ENCODE measurements at places on chromosomes 6 and 20.

DNA sequence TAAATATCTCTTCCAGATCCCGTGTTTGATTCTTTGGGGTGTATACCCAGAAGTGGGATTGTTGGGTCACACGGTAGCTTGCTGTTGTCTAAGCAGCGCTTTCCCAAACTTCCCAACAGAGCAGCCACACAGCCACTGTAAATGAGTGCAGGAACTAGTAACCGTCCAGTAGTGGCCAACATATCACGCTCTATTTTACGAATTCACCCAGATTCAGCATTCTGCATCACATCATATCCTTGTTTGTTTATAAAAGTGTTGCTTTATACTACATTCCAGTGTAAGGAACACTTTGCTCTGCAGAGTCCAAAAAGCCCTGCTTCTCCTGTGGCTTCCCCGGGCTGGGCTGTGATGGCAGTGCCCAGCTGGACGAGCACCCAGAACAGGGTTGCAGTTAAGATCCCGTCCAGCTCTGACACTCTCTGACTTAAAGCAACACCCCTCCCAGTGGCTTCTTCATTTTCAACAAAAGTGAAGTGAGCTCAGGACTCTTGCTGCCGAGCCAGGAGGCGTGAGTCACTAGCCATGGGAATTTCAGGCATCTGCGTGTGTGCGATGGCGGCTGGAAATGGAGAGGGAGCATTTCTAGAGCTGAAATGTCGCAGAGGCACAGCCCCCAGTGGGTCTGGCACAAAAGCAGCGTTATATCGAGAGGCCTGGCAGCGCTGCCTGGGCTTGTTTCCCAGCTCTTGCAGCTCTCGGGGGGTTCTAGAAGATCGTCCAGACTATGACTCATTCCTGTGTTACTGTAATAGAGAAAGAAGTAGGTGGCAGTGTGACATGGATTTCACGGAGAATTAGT lies 216.3 kb upstream of the ECI2 start:
- DNase-seq, result no peak

DNA sequence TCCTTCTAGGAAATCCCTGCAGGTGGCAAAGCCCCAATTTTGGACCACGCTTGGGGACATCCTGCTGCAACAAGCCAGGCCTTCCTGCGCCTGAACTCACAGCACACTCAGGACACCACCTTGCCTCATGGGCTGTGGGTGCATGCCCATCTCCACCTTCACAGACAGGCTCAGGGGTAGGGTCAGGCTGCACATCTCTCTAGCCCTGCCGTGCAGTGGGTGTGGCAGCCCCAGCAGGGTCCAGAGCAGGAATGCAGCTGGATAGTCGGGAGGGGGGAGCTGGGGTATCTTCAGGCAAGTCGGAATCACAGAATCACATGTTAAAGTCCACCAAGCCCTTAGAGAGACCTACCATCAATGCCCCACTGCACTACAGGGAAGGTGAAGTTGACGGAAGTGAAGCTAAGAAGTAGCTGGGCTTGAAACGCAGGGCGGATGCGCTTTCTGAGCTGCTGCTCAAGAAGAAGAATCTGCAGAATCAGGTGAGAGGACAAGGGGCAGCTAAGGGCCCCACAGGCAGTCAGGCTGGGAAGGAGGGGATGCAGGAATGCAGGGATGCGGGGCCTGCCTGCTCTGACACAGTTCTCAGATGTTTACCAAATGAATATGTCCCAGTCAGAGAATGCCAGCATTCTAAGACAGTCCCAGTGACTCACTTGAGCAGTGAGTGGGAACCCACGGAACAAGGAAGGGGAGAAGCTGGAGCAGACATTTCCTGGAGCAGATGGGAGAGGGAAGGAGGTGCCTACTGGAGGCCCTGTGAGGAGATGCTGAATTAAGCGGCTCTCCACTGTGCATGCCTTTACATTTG lies 11.3 kb downstream of the SERPINB6 start:
- no peak for DNase-seq

GRCh38 chr20:14512839-14513238 lies 175.4 kb upstream of the FLRT3 start:
- no peak for DNase-seq

DNA sequence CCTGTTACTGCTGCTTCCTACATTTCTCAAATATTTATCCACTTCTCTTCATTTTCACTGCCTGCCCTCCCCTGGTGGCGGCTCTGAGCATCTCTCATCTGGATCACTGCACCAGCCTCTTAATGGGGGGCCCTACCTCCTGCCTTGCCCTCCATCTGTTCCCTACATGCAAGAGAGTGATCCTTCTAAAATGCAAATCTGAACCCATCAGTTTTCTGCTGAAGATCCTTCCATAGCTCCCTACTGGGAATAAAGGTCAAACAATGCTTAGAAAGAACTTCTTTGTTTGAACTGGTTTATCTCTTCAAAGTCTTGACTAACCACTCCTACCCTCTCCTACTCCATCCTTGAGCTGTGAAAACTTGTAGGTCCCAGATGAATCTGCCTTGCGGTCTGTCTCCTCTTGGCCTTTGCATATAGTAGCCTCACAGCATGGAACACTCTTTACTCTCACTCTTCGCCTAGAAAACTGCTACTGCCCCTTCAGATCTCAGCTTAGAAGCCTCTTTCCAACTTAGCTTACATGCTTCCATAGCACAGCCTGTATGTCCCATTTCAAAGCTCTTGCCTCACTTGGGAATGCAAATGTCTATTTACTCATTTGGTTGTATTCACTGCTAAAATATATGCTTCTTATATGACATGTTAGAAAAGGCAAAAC lies 119.3 kb downstream of the QRSL1 start:
- no peak for DNase-seq

DNA sequence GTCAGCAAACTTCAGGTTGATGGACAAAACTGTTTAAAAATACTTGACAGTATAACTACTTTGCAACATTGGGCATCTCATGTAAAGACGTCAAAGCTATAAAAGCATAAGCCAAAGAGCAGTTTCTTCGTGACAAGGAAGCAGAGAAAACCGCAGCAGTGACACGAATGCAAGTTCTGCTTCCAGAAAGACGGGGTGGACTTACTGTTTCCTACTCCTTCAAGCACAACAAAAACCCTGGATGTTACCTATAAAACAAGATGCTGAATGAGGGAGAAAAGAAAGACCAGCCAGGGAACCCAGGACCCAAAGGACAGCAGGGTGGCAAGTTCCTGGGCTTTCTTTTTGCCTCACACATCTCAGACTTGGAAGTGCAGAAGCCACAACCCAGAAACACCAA lies 98.0 kb downstream of the DLL1 start:
- no peak for DNase-seq

- no peak for DNase-seq
Observed at GRCh38 chr20:38186788-38187221, 21.7 kb upstream of the TGM2 start.

DNA sequence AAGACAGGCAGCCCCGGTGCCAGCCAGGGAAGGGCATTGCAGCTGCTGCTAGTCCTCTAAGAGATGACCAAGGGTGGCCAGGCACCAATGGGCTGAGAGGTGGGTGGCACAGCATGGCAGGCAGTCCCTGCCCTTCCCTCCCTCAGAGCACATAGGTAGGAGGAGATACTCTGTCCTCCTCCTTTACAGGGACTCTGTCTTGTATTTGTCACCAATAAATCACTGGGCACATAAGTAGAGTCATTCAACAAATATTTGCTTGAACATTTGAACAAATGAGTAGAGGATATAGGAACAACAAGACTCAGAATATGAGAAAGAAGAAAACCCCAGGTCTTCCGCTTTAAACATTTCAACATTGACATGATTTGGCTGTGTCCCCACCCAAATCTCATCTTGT lies 69.4 kb upstream of the CLDN20 start:
- DNase-seq, result no peak

GRCh38 chr6:72890233-72890632 lies 268.4 kb downstream of the KCNQ5 start:
- DNase-seq, result no peak

DNA sequence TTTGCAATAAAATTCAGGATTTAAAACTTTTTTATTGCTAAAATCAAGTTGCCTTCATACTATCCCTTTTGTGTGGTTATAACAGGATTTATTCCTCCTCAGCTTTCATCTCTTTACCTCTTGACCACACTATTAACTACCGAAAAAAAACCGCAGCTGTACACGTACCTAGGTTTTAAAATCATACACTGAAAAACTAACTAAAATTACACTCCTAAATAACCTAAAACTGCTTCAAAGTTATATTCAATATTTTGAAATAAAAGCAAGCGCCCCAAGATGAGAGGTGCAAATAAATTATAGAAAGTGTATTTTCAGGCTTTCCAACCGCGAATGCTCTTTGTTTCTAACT lies 1.4 kb downstream of the MPC1 start:
- DNase-seq, result no peak

DNA sequence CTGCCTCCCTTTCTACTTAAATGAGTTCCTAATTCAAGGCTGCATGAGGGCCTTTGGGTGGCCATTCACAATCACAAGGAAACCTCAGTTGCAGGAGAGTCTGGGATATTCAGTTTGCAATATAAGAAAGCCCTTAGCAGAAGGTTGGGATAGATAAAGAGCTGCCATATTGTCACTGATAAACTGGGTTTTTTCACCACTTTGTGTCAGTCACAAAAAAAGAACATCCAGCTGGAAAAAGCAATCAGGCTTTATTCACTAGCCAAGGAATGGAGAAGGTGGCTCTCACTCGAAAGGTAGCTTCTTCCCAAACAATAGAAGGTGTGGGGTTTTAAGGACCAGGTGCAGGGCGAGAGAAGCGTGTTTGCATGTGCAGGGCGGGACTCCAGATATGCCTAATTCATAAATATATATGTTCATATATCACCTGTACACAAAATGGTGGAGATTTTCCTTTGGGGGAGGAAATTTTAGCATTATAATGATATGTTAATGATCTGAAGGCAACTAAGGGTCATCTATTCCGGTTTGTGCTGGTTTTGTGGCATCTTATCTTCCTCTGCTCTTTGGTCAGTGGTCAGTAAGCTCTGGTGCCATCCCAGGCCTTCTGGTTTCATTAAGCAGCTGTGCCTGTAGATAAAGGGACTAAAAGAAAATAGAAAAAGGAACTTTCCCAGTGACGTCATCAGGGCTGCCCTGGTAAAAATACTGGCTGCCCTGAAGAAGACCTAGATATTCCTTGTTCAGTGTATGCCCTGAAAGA lies 97.1 kb upstream of the IYD start:
- DNase-seq, result no peak

DNA sequence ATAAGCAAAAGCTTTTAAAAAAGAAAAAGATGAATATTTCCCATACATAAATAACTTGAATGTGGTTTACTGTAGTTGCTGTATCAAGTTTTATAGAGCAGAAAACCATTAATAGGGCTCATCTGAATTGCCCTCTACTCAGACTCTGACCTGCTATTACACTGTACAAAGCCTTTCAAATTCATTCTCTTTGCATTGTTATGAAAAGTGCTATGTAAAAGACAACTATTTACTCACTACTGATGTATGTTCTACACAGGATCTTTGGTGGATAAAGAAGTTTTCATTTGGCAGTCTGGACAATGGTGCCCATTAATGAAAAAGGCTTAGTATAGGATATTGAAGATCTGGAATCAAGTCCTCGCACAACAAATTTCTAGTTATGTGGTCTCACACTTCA lies 199.1 kb upstream of the RUNX2 start:
- DNase-seq, result no peak

DNA sequence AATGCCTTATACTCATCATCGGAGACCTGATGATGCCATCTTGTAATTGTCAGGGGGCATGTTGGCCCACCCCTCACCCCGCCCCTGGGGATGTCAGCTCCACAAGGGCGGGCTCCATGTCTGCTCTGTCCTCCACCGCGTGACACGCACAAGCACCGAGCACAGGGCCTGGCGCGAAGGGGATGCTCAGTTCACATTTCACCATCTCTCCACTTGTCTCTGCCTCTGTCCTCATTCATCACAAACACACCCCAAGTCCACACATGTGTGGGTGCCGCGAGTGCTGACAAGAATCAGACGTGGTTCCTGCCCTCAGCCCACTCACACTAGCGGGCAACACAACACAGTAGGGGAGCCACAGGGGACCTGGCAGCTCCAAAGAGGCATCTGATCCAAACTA lies 151.2 kb upstream of the PTPN1 start:
- no peak for DNase-seq

DNA sequence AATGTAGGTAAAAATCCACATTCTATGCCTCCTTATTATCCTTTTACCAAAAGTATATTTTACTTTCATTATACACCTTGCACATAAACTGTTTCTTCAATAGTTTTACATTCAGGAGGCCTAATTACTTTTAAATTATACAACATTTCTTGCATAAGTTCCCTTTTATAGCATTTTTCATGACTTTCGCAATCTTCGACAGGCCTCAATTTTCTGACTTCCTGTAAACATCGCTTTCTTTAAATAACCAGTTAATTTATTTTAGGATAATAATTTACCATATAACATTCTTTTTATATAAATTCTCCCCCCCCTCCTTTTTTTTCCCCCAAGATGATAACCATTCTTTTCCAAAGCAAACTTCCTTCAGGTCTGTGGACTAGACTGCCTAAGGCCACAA lies 9.2 kb downstream of the SLC35A1 start:
- DNase-seq, result no peak

DNA sequence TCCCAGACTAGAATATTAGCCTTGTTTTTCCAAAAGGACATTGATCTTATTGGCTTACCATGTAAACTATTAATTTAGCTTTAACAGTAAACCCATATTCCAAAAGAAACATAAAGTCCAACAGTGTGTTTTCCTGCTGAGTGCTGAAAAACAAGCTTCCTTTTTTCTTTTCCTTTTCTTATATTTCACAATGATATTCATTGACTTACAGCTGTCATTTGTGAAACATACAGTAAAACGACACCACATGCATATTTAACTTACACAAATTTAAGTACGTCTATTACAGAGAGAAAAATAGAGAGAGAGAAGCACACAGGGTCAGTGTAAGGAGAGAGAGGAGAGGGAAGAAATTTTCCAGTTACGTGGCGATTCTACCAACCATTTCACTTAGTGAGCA lies 543.9 kb upstream of the JARID2 start:
- DNase-seq, result no peak

DNA sequence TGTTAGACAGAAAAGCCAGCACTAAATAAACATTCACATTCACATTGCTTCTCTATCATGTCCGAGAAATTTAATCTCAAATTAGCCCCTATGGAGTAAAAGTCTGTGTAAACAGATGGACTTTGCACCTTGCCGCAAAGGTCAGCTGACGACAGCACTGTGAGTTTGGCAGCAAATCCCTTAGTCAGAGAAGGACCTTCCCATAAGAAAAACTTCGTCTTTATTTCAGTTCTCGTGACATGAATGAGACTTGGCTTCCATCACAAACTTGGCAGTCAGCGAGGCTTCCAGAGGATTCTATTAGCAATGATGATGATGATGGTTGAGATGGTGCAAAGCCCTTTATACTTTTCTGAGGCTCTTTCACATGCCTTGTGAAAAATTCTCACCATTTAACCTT lies 133.7 kb upstream of the IFNGR1 start:
- no peak for DNase-seq

All from NCI-H1417 treated with DMSO at 0.1 percent for 48 hours (cell line).